ENCODE measurements at places on chromosomes 5 and 9.

- no peak for DNase-seq
Measured at GRCh38 chr9:6186691-6187090, 28.9 kb upstream of the IL33 start.

GRCh38 chr5:139132515-139132914 is 65.7 kb downstream of the SIL1 start:
- no peak for DNase-seq

- no peak for DNase-seq
Measured at GRCh38 chr9:134800791-134801339, 79.7 kb upstream of the FCN2 start.

GRCh38 chr9:87707805-87708506 is 18.0 kb upstream of the CTSL start:
- DNase-seq = no peak

DNA sequence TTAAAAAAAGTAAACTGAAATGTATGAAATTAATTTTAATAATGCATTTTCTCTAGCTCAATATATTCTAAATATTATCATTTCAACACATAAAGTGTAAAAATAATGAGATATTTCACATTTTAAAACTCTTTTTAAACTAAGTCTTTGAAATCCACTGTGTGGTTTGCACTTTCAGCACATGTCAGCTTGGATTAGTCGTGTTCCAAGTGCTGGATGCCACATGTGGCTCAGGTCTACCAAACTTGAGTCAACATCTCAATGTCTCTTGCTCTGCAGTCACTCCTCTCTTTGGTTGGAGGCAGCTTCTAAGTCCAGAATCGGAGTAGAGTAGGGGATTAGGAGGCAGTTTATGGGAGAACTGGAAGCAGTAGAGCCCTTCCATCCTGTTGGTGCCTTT is 173.7 kb upstream of the ANKRD55 start:
- DNase-seq = no peak

- DNase-seq = no peak
Measured at GRCh38 chr5:181008136-181008535, 19.5 kb downstream of the BTNL3 start.

- no peak for DNase-seq
Measured at GRCh38 chr5:28216939-28217360, 1178.6 kb upstream of the CDH9 start.

DNA sequence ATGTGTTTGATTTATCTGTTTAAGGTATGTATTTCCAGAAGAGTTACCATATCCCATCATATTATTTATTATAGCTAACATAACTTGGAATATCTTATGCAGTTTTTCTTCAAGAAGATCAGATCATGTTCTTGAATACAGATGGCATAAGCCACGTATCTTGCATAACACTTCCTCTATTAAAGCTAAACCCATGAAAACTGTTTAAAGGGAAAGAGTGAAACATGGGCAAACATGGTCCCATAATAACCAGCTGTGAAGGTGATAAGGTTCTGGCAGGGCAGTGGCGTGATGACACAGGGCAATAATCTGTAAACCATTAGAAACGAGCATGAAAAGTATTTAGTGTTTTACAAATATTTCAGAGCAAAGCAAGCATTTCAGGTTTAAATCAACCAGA is 34.2 kb downstream of the EFNA5 start:
- DNase-seq = peak; percentile 65

GRCh38 chr5:42321785-42322184 is 101.5 kb upstream of the GHR start:
- DNase-seq = no peak

GRCh38 chr9:107079589-107079988 is 203.5 kb upstream of the RAD23B start:
- no peak for DNase-seq

DNA sequence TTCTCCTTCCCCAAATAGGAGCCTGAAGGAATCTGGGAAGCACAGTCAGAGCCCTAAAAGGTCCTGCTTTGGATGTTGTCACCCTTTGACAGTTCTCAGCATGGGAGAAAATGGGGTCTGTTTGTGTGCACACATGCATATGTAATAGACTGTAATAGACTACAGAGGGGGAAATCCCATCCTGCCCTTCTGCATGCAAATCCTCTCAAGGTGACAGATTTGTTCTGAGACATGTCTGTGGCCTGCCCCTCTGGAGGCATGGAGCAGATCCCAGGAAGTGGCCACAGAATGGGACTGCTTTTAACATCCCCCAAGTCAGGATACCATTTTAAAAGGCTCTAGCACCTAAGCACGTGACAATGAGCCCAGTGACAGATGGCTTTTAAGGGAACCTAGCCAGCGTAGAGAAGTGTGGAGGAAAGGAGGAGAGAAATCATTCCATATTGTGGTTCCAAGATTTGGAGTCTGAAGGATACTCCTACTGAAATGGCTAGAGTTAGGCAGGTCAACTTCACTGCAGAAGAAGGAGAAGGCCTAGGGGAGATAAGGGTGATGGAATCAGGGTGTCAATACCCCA is 483.5 kb downstream of the SPOCK1 start:
- no peak for DNase-seq

GRCh38 chr5:131264451-131265099 is 722 bp downstream of the CDC42SE2 start:
- no peak for DNase-seq

DNA sequence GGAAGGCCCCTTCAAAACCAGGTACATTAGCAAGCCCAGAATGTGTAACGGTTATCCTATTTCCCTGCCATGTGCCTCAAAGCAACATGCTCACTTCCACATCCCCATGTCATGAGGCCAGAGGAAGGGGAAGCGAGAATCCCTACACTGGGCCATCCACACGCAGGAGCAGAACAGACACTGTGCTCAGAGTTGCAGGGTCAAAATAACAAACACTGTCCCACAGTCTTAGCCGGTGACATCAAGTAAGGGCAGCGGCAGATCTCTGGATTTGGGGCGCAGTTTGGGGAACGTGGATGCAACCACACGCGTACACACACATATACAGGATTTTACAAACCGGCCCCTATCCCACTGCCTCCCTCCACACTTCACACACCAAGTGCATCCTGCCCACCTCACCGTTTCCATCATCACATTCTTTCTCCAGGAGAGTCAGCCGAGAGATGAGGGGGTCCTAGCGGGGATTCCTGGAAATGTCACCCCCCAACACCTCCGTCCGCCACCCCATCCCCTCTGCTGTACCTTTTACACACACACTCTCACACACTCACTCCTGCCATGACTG is 776 bp downstream of the APBA1 start:
- no peak for DNase-seq

GRCh38 chr5:132816554-132816953 is 3.5 kb downstream of the SOWAHA start:
- DNase-seq = no peak
